Naive thymus-derived CD8-positive, alpha-beta T cell (primary cell): ENCODE measurements at places on chromosomes 12 and 14.

GRCh38 chr12:22802883-22803630 lies 178.1 kb downstream of the ETNK1 start:
- DNase-seq: no peak

- no peak for DNase-seq
These were observed 129.1 kb downstream of the PLXNC1 start for GRCh38 chr12:94277426-94278000.

- DNase-seq: no peak
These were observed 121.8 kb downstream of the TBC1D30 start for GRCh38 chr12:64946132-64946829.

GRCh38 chr12:84435682-84436081 lies 476.9 kb downstream of the SLC6A15 start:
- DNase-seq: no peak

GRCh38 chr14:22002860-22003284 lies 329.3 kb upstream of the OR4E1 start:
- peak; percentile 60 for DNase-seq

DNA sequence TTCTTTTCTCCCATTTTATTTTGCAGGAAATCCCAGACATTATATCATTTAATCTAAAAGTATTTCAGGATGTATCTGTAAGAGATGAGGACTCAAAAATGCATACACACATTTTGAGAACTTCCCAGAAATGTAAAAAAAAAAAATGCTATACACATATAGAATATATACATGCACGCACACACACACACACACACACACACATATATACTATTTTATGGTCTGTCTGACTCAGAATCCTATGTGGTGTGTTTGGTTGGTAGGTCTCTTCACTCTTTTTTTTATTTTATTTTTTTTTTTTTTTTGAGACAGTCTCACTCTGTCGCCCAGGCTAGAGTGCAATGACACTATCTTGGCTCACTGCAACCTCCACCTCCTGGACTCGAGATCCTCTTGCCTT lies 65.5 kb downstream of the FBXO34 start:
- DNase-seq: no peak

DNA sequence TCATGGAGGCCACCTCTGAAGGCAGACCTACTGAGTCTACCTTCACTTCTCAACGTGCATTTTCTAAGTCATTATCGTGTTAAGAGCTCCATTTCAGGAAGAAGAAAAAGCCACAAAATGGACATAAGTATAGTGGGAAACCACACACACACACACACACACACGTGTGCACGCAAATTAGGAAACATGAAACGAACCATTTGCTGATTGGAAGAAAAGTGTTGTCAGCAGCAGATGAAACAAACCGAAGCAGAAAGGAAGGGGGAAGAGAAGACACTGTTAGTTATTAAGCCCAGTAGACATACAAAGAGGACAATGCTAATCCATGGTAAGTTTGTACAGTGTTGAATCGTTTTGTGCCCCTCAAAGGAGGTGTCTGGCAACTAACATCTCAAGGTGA lies 9.9 kb upstream of the VPS33A start:
- no peak for DNase-seq

- DNase-seq: no peak
These were observed 12.4 kb downstream of the SEC23A start for GRCh38 chr14:39090548-39091111.

DNA sequence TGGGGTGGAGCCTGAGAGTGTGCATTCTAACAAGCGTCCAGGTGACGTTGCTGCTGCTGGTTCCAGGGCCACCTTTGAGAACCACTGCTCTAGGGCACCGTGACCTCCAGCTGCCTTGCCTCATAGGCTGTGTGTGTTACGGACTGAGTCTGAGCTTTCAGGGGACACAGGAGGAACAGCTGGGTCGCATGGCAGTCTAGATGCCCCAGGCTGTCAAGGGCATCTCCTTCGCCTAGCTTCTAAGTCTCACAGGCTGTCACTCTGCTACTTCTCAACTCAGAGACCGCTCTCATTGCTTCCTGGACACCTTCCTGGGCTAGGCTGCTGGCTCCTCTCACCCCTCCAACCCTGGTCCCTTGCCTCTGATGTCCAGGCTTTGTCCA lies 965 bp downstream of the KRT73 start:
- no peak for DNase-seq

GRCh38 chr14:36176524-36176923 lies at the start of gene PTCSC3:
Gene PTCSC3 (minus strand): TSS chr14:36176722.
- no peak for DNase-seq

DNA sequence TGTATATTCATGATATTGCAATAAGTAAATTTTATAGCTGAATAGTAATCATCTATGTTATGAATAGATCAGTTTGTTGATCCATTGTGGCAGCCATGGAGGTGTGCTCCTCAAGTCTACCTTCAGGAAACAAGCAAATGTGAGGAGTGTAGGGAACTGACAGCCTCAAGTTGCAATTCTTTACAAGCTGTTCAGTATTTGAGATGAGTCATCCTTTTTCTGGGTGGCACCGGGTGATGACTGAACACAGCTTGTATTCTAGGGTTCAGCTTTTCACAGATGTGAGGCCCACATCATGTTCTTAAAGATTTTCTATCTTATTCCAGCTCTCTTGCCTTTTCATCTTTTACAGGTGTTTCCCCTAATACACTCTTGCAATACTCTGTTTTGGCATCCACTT lies 452.4 kb downstream of the KCNH5 start:
- DNase-seq: no peak

DNA sequence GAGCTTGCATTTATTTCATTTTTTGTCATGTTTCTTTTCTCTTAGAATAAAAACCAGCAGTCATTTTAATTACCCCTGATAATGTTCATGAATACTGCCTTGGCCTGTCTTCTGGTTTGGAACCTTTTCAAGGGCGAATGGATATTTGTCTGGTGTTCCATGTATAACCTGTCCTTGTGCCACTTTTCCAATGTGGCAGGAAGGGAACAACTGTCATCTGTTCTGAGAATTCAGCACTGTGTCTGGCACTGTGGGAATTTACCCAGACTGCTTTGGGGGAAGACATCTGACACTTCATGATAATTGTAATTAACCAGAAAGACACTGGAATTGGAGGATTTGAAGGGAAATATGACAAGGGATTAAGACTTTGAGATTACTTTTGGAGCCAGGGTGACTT lies 352.8 kb downstream of the APAF1 start:
- no peak for DNase-seq

DNA sequence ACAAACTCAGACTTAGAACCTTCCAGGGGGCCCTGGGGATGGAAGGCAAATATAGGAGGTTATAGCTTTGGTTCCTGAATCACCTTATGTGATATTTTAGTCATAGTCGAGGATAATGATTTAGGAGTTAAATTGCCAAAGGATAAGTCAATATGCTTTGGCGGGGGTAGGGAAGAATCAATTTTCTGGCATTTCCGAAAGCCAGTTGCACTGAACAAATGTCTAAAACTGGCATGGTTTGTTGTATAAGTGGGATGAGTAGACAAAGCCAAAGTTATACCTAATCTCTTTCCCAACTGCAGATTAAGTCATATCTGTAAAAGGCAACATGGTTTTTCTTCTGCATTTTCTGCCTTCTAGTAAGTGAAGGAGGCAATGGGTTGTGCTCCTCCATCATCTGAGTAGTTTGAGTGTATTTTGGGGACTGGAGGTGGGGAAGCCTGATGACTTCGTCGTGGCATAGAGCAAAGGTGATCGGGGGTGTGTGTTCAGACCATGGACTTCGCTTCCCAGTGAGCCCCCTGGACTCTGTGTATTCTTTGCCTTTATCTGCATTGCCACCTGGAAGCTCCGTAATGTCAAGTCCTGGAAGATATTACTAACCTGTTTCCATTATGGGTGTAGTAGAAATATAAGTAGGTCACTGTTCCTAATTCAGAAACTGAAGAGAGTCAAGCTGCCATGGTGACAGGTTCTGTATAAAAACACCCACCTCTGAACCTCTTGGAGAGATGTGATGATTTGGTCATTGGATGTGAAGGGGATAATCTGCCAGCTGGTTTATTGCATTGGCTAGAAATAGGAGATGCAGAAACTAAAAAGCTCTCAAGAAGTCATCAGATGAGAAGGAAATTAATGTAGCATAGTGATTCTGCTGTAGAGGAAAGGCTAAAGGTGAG lies 24.5 kb downstream of the PPFIBP1 start:
- no peak for DNase-seq

DNA sequence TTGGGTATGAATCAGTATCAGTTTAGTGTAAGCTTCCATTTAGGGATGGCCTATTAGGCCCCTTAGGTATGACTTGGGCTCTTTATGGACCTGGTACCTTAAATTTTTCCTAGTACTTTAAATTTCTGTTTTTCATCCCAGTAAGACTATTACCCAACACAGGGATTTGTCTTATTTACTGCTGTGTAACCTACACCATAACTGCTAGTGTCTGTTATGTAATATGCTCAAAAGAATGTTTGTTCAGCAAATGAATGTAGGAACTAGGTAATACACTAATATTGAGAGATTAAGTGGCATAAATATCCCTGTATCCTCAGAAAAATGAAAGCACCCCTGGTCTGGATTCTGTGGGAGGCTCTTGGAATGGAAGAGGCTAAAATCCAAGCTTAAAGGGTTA lies 63.7 kb upstream of the YARS2 start:
- DNase-seq: no peak

- DNase-seq: peak; percentile 26
These were observed 1.0 kb downstream of the KLRK1 start for GRCh38 chr12:10388624-10389413.

DNA sequence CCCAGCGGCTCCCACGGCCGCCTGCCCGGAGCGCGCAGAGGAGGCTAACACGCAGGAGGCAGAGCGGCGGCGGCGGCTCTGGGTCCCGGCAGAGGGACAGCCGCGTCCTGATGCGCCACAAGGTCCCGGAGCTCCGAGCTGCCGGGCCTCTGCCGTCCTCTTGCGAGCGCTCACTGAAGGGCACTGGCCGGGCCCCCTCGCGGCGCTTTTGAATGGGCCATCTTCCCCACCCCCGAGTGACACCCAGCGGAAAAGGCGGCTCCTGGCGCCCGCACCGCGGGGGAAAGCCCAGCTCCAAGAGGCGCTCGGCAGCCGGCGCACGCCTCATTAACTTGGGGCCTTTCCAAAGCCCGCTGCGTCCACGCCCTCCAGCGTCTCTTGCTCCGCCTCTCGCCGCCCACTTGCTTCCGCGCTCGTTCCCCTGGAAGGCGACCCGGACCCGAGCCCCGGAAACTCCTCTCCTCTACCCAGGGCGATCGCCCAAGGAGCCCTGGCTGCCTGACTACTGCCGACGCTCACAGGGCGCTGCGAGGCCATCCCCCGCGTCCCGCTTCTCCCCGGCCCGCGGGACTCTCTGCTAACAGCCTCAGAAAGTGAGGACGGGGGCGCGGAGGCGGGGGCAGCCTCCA lies at the start of gene PHLDA1:
TSS of gene PHLDA1 (minus strand) at position 363 of the 629 bp plus-strand sequence.
- DNase-seq: peak; percentile 75

DNA sequence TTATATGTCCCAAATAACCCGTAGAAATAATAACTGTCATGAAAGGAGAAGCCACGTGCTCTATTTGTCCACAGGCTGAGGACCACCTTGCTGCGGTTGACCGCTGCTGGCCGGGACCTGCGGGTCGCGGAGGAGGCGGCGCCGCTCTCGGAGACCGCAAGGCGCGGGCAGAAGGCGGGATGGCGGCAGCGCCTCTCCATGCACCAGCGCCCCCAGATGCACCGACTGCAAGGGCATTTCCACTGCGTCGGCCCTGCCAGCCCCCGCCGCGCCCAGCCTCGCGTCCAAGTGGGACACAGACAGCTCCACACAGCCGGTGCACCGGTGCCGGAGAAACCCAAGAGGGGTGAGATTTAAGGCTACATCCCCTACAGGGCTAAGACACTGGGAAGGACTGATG lies 21.0 kb downstream of the RPGRIP1 start:
- DNase-seq: peak; percentile 19

GRCh38 chr12:57522887-57523705 lies 472 bp downstream of the MBD6 start:
- peak; percentile 64 for DNase-seq

- no peak for DNase-seq
These were observed 798.8 kb downstream of the SLC16A7 start for GRCh38 chr12:60394665-60395064.

GRCh38 chr12:25725931-25726330 lies 172.8 kb upstream of the LMNTD1 start:
- no peak for DNase-seq

- DNase-seq: no peak
These were observed 178.7 kb downstream of the PAWR start for GRCh38 chr12:79512068-79512467.

GRCh38 chr12:113804961-113805600 lies 161.0 kb downstream of the RBM19 start:
- DNase-seq: no peak

- DNase-seq: no peak
These were observed 124.4 kb upstream of the KRR1 start for GRCh38 chr12:75635606-75636444.

- no peak for DNase-seq
These were observed 1.9 kb downstream of the TMTC2 start for GRCh38 chr12:82688596-82688995.

DNA sequence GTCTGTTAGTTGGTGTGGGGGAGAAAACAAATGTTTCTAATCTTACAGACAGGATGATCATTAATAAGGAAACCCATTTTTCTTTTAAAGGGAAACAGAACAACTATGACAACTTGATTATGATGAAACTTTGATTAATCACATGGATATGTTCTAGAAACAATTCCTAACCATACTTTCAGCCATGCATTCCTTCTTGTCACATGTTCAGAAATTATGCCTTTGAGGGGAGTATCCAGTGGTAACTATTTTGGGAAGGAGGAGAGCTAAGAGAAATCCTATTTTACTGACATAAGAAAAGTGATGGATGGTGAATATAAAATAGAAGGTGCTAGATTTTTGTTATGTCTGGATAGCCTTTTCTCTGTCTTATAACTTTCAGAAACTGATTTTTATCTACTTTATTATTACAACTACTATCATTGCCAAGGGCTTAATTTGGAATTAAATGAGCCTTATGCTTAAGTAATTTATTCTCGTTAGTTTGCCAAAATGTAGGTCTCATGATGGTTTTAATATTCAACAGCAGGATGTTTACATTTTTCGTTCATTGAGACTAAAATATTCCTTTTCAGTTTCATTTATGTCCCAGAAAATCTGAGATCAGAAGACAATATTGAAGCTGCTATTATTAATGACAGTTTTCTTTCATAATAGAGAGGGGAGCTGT lies 200.1 kb downstream of the TMTC2 start:
- DNase-seq: no peak

GRCh38 chr14:60247994-60248696 lies 876 bp upstream of the PPM1A start:
- peak; percentile 83 for DNase-seq

- no peak for DNase-seq
These were observed 371.9 kb downstream of the ATP23 start for GRCh38 chr12:58313091-58313855.

DNA sequence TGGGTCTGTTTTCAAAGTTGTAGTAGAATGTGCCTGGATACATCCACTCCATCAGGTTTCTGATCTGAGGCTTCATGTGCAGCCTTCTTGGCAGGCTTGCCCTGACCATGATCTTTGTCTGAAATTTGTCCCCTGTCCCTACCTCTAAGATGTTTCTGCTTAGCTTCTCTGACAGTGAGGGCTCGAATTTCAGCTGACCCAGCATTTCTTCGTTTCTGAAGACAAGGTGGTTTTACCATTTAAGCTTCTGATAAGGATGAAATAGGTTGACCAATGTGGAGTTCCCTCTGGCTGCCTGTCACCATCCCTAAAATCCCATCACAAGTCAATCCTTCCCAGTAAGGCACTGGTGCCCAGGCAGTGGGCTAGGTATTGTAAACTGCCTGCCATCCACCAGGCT lies 57.0 kb downstream of the CMKLR1 start:
- no peak for DNase-seq
